ENCODE measurements at places on chromosomes 12 and 14. TPM values are rescaled to one million over a fixed set of nuclear protein-coding genes. Genes with fewer than 3 reads are reported as not detected.

DNA sequence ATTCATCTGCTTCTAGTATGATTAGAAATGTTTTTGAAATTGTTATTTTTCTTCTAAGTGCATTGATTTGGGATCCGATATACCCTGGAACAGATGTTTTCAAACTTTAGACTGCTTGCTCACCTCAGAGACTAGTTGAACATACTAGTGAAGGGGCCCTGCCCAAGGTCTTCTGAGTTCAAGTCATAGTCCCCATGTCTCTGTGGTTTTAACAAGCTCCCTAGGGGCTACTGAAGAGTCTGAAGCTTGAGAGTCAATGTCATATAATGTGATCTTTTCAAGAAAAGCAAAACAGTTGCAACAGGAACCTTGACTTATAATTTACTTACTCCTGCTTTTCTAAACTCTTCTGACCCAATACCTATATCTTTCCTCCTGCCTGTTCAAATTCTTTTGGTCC is 7.5 kb upstream of the UBE2N start:
- H3K4me1 ChIP-seq = peaks cover 4% of the 10 kb centered on the region
- H3K4me3 ChIP-seq = no peak overlapping the region
- no peaks in the 10 kb centered on the region for H3K36me3 ChIP-seq
- H3K27me3 ChIP-seq = no peaks in the 10 kb centered on the region

GRCh38 chr14:86989285-86989684 is 1003.7 kb downstream of the GALC start:
- H3K4me1 ChIP-seq = no peaks in the 10 kb centered on the region
- no peak for DNase-seq
- H3K27ac ChIP-seq = no peak overlapping the region
- no peaks in the 10 kb centered on the region for H3K36me3 ChIP-seq
- no peaks in the 10 kb centered on the region for H3K27me3 ChIP-seq
- no peak overlapping the region for H3K4me3 ChIP-seq

- H3K27ac ChIP-seq = no peak overlapping the region
- H3K36me3 ChIP-seq = no peaks in the 10 kb centered on the region
- no peaks in the 10 kb centered on the region for H3K4me1 ChIP-seq
These were observed 16.0 kb downstream of the TRMT5 start for GRCh38 chr14:60964904-60965303.

Gene CCDC38
- total RNA-seq = 0.07 TPM

- no peaks in the 10 kb centered on the region for H3K27me3 ChIP-seq
- peak; percentile 69 for DNase-seq
- no peaks in the 10 kb centered on the region for H3K36me3 ChIP-seq
- no peak overlapping the region for H3K4me3 ChIP-seq
- H3K27ac ChIP-seq = no peak overlapping the region
These were observed 30.3 kb downstream of the SCN8A start for GRCh38 chr12:51621156-51621922.
